ENCODE measurements at places on chromosomes 7 and 10.

DNA sequence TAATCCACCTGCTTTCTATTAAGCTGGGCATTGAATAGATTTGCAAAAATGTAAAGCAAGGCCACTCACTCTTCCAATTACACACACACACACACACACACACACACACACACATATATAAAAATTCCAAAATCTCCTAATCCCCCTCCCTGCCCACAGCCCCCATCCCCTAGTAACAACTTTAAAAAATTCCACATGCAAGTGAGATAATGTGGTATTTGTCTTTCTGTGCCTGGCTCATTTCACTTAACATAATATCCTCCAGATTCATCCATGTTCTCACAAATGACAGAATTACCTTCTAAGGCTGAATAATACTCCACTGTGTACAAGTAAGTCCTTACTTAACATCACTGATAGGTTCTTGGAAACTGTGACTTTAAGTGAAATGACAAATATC lies 24.2 kb downstream of the SH2D4B start:
- DNase-seq: no peak

GRCh38 chr7:47497367-47498096 lies 84.4 kb downstream of the TNS3 start:
- DNase-seq: no peak

DNA sequence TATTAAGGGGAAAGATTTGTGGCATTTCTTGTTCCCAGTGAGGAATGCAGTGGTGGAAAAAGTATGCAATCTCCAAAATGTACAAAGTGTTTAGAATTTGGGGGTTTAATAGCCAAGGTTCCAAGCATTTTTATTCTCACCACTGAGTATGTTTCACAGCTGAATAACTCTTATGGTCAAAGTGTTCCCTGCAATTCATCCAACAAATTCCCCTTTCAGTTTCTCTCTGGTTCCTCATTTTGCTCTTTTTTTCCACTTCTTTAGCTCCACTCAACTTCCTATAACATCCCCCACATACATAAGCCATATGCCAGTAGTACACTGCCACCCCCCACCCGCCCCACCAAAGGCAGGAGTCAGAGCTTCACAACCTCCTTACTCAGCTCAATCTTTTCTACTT lies 4.6 kb downstream of the HECW1 start:
- no peak for DNase-seq

GRCh38 chr7:159027789-159028507 lies 116.7 kb downstream of the VIPR2 start:
- DNase-seq: no peak

DNA sequence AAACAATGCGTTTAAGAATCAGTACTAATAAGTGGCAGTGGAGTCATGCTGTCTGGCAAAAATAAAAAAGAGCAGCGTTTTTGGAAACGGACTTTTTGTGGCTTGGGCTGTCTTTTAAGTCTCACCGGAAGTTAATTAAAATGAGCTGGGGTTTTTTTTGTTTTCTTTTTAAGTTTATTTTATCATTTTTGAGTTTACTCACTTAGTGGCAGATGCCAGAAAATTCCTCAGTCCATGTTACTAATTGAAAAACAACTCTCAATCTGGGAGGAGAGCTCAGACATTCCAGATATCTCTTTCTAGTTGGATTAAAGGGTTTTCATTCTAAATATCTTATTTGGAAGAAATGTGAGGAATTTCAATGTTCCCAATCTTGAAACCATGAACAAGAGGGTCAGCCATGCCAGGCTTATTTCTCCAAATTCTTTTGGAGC lies 133.8 kb upstream of the AGR3 start:
- no peak for DNase-seq

DNA sequence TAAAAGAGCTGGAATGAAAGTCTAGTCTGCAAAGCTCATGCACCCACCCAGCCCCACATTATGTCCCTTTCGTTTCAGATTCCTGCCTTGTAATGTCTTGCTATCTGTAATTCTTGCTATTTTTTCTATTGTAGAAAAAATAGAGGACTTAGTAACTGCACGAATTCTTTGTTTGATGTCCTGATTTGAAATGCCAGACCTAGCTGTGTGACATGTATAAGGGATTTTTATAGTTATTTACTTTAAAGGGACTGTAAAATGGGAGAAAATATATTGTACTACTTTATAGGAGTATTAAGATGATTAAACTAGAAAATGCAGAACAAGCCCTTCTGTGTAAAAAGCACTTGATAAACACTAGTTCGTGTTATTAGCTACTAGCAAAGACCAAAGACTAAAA lies 32.4 kb downstream of the TARP start:
- no peak for DNase-seq

DNA sequence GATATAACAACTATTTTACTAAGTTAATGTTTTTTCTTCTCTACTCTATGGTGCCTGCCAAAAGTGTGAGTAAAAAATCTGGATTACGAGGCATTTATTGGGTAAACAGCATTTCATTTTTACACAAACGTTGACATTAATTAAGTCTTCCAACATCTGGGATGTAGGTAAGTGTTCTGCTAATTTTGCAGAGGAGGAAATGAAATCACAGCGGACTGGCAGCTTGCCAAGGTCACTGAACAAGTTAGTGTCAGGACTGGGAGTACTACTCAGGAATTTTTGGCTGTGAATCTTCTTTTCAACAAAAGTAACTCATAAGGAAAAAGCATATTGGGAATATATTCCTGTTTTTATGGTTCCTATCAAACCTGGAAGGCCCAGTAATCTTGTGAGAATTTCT lies 612.1 kb upstream of the FZD8 start:
- no peak for DNase-seq

DNA sequence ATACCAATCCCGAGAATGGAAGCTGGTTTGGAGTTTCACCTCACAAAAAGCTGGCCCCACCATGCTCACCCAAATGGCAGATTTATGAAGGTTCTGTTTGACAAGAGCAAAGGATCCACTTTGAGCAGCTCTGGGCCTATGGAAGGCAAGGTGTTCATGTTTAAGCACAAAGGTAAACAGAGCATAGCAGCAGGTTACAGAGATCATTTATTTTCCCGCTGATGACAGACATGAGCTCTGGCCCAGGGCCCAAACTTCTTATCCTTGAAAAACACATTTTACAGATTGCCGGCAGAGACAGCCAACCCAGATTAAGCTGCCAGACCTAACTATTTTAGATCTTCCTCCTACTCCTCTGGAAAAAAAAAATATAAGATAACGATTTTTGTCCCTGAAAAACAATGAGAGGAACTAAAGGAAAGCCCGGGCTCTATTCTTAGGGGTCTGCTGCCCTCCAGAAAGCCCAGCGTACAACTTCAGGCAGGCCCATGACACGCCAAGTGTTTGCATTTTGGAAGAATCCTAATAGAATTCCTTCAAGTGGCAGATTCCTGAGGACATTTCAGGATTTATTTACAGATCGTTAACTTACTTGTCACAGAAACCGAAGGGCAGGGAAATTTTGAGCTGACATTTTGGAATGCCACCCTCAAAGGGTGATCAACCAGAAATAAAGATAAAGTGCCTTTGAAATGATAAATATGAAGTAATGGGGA lies 40.0 kb downstream of the SYPL1 start:
- DNase-seq: no peak

GRCh38 chr10:3783682-3784432 lies 1.2 kb downstream of the KLF6 start:
- DNase-seq: no peak

GRCh38 chr10:96496281-96496925 lies 17.3 kb downstream of the TLL2 start:
- DNase-seq: no peak

All from forelimb muscle (tissue), 1 donor.